Omental fat pad (tissue), 4 donors: ENCODE measurements at places on chromosomes 2 and 18. TPM values are rescaled to one million over a fixed set of nuclear protein-coding genes. Genes with fewer than 3 reads are reported as not detected.

Gene MYCN
- total RNA-seq = not detected

Gene CENPA
- not detected for total RNA-seq

Gene CCDC178
- total RNA-seq = 2.6 TPM

Gene ATP5F1A
- total RNA-seq = 491 TPM

Gene SUMO1
- 45.2 TPM for total RNA-seq

Gene LRP1B
- total RNA-seq = 7.6 TPM

Gene ABHD1
- total RNA-seq = 1.1 TPM

Gene CCDC141
- total RNA-seq = 5.5 TPM

Gene C2orf78
- total RNA-seq = not detected

Gene ARL5A
- total RNA-seq = 63.5 TPM

Gene SAG
- not detected for total RNA-seq

Gene GDF7
- 1.1 TPM for total RNA-seq

Gene FEV
- not detected for total RNA-seq

Gene ANKRD30BL
- not detected for total RNA-seq

Gene NT5DC4
- total RNA-seq = not detected

Gene ANKRD30B
- total RNA-seq = not detected

Gene LYPD1
- 0.48 TPM for total RNA-seq

Gene ALPP
- not detected for total RNA-seq

Gene STPG4
- total RNA-seq = 0.46 TPM

Gene PROM2
- total RNA-seq = 1.3 TPM

Gene DCDC2C
- total RNA-seq = not detected

Gene HOXD12
- not detected for total RNA-seq

Gene LTBP1
- 18.0 TPM for total RNA-seq

Gene RGPD6
- total RNA-seq = 39.5 TPM

Gene NUP35
- 10.5 TPM for total RNA-seq

Gene KLHL14
- total RNA-seq = 0.24 TPM

Gene SP140
- total RNA-seq = 4.7 TPM

Gene CDK15
- total RNA-seq = 1.5 TPM

Gene AQP12A
- not detected for total RNA-seq

Gene ME2
- total RNA-seq = 44.0 TPM

Gene ARHGEF4
- total RNA-seq = 2.0 TPM

Gene EFR3B
- total RNA-seq = 0.74 TPM

Gene VSNL1
- 0.65 TPM for total RNA-seq

Gene CDKL4
- not detected for total RNA-seq

Gene MSTN
- 0.28 TPM for total RNA-seq

Gene TWIST2
- total RNA-seq = 90.8 TPM

Gene BBS5
- 6.3 TPM for total RNA-seq

Gene CD8A
- total RNA-seq = 2.4 TPM

Gene WDR12
- total RNA-seq = 31.8 TPM

Gene CRYBA2
- not detected for total RNA-seq

Gene ONECUT2
- total RNA-seq = not detected

Gene IL36RN
- not detected for total RNA-seq

Gene CHRNG
- total RNA-seq = not detected

Gene ARHGAP15
- 26.5 TPM for total RNA-seq

Gene MOGAT1
- not detected for total RNA-seq

Gene ID2
- total RNA-seq = 302 TPM

Gene TMEM178A
- total RNA-seq = 1.9 TPM

Gene SERPINB11
- not detected for total RNA-seq

Gene GKN1
- not detected for total RNA-seq
